ENCODE measurements at places on chromosomes 4 and X.

DNA sequence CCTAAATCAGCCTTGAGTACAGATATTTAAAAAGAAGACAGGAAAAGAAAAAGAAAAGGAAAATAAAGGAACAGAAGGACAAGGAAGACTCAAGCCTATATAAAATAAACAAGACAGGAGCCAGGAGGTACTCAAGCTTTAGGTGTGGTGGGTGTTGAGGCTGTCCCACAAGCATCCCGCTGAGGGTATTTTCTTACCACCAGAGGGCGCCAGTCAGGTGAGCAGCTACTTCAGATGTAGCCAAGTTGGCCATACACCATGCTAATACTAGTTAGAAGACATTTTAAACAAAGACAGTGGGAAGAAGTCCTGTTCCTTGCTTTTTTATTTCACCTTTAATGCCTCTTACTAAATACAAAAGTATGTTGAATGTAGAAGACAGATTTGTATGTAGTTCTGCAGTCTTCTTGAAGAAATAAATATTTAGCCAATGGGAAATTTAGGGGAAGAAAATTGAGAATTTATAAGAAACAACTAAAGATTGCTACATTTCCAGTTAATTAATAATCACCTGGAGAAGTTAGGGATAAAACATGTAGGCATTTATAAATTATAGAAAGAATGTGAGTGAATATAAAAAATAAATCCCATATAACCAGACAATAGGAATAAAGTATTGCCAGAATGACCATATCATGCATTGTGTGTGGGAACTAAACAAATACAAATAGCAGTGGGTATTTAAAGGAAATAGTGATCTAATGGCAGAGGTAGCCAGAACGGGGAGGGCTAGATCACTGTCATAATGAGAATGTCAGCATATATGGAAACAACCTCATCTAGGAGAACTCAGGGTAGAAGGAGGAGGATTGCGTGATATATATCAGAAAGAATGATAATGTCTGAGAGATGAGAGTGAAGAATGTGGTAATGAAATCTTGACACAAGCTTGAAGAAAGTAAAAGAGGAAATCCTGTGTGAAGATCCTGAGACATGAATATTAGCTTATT lies 71.0 kb downstream of the MTHFD2L start:
- peak; percentile 81 for DNase-seq

DNA sequence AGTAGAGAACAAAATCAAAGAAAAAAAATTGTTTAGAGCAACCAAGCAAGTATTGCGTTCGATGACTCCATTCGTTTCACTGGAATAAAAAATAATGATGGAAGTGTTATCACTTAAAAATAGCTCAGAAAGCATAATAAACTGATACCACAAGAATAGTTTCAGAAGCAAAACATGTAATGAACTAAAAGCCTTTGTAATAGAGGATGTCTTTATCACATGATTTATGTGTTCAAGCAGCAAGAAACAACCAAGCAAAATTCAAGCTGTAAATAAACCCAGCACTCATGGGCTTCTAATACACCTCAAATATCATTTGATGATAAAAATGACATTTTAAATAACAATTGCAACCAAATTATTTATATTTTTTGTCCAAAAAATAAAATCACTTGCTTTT lies 192.2 kb downstream of the NDST4 start:
- DNase-seq: no peak

- no peak for DNase-seq
Observed at GRCh38 chrX:118569676-118570075, 74.1 kb downstream of the DOCK11 start.

DNA sequence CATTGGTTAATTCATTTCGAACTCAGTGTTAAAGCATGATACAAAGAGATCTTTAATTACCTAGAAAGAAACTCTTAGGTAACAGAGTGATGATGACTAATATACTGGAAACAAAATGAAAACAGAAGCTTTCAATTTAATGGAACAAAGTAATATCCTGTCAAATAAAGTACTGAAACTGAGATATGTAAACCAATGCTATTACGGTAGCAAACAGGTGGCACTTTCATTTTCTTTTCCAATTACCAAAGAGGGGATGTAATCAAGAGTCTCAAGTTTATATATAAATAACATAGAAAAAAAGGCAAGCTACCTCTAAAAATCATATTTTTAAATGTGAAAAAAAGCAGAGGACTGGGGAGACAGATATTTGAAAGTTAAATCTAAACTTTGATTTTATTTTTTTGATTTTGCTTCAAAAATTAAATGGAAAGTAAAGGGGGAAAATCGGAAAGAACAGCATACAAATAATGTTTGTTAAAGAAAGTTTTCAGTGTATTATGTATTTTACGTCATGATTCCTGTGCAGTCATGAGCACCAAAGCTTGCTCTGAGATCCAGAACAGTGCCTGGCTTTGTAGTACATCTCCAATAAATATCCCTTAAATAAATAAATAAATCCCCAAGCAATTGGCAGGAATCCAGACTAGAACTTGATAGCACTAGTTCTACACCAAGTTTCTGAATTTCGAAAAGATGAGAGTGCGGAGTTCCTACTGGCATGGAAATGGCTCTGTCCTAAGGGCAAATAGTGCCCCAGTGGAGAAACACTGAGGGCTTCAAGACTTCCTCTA lies 25.0 kb upstream of the RAPGEF2 start:
- peak; percentile 19 for DNase-seq

DNA sequence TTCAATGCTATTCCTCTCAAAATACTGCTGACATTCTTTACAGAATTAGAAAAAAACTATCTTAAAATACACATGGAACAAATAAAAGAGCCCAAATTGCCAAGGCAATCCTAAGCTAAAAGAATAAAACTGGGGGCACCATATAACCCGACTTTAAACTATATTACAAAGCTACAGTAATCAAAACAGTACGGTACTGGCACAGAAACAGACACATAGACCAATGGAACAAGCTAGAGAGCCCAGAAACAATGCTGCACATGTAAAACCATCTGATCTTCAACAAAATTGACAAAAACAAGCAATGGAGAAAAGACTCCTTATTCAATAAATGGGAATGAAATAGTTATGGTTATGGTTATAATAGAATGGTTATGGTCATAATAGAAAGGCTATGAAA lies 482.6 kb downstream of the IDS start:
- DNase-seq: no peak

GRCh38 chrX:23644744-23645143 lies 22.5 kb upstream of the PRDX4 start:
- DNase-seq: no peak

DNA sequence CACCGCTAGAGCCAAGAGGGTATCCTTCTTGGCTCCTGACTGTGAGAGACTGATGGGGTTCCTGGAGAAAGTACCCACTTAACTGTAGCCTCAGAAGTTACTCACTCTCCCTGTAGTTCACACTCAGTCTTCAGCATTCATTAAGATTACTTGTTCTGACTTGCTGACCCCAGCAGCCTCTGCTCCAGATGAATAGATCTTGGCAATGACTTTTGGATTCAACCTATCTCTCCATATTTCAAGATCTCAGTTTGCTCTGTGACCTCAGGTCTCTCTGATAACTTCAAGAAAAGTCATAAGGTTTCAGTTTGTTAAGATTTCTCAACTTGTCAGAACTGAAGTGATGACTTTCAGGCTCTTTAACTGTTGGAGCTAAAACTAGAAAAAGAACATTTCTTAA lies 825.6 kb downstream of the PCDH7 start:
- DNase-seq: no peak

- DNase-seq: peak; percentile 26
Observed at GRCh38 chr4:15303052-15303641, 124.7 kb upstream of the C1QTNF7 start.
